ENCODE measurements at places on chromosomes 16 and 17.
A peak's percentile ranks its signal among the peaks of the same experiment; 100 is the strongest.

GRCh38 chr16:8458481-8459046 lies 131.7 kb downstream of the TMEM114 start:
- DNase-seq, result no peak

GRCh38 chr17:29589524-29590410 lies at the start of gene GIT1:
Gene GIT1, minus strand, starts transcription at chr17:29589648. Its CDS starts 270 bp downstream, at chr17:29589378.
- peak; percentile 91 for DNase-seq

- no peak for DNase-seq
These were observed 222.5 kb downstream of the FOXL1 start for GRCh38 chr16:86800894-86801293.

DNA sequence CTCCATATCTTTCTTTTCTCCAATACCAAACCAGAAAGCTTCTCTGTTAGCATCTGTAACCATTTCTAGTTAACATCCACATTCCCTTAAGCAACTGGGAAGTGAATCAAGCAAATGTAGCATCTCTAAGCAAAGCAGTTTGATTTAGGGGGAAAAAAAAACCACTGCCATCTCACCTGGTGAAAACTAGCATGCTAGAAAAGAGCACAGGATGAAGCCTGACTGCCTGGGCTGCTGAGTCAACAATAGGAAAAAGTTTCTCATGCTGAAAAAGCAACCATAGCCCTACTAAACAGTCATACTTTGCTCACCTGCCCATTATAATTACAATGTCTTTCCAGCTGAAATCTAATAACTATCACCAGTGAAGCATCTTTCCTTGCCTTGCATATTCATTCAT lies 139.3 kb downstream of the ANKFN1 start:
- DNase-seq, result peak; percentile 55

GRCh38 chr17:48565925-48566710 lies 12.0 kb downstream of the HOXB4 start:
- DNase-seq, result no peak

- no peak for DNase-seq
These were observed 81.9 kb downstream of the TUBD1 start for GRCh38 chr17:59810894-59811153.

DNA sequence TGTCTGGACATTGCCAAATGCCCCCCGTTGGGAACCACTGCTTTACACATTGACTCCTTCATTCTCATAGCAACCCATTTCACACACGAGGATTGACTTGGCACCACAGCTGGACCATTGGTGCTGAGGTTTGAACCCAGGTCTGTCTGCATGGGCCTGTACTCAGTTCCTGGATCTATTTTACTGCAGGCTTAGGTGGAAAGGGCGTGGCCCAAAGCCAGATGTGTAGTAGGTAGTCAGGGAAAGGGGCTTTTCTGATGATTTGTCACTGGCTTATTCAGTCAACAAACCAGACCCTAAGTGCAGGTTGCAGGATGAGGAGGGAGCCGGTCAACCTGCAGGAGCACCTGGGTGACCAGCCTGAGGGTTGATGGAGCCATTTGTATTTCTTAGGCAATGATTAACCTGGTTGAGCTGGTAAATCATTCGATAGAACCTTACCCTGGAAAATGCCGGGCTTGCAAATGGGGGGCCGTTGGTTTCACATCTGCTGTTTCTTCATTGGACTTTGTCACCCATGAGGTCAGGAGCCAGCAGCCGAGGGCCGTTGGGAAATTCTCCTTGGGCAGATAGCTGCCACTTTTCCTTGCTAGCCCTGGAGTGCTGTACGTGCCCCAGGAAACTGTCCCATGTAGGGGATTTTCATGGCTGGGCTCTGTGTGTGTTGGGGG lies 104.4 kb downstream of the CMIP start:
- no peak for DNase-seq

- peak; percentile 62 for DNase-seq
These were observed 25.7 kb downstream of the ARHGAP23 start for GRCh38 chr17:38453951-38454421.

DNA sequence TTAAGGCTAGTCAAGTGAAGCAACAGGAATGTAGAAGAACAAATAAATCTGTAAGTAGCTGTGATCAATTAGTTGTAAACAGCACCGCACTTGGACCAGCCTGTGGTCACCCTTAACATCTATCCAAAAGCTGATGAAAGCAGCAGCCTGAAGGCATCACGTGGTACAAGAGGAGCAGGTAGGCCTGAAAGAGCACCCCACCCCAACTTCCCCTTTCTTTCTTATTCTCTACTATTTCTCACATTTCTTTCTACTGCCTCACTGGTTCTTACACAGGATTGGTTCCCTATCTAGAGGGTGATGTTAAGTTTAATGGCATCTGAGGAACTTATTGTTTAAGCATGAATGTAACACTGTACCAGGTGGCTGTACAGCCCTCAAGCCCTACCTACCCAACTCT lies 42.6 kb upstream of the CLEC18B start:
- no peak for DNase-seq

DNA sequence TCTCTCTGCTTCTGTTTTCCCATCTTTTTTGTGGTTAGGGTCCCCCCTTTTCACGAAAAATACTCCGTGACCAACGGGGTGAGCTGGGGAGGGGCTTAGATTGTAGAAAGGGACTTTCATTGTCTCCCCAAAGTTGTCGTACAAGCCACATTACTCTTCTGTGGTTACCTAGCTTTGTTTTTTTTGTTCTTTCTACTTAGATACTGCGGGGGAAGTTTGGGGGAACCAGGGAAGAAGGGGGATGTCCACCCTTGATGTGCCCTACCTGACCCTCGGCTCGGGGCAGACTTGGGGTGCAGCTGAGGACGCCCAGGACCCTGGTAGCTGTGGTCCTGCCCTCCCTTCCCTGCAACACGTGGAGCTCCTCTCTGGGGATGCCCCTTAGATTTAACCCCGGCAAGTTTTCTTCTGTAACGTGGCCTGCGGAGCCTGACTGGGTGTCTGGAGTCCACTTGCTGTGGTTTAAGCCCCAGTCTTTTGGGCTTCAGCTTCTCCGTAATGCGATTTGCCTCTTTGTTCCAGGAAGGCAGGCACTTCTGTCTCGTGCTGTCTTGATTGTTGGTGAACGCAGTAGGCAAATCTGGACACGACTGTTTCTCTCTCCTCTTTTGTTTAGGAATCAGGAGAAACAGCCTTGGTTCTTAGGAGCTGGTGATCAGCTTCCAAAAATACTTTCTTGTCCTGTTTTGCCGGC lies 892 bp downstream of the ABCC1 start:
- peak; percentile 51 for DNase-seq

- DNase-seq, result no peak
These were observed 84.3 kb downstream of the PRKCA start for GRCh38 chr17:66386498-66387351.

- peak; percentile 71 for DNase-seq
These were observed 839 bp upstream of the METRN start for GRCh38 chr16:714079-714478.

DNA sequence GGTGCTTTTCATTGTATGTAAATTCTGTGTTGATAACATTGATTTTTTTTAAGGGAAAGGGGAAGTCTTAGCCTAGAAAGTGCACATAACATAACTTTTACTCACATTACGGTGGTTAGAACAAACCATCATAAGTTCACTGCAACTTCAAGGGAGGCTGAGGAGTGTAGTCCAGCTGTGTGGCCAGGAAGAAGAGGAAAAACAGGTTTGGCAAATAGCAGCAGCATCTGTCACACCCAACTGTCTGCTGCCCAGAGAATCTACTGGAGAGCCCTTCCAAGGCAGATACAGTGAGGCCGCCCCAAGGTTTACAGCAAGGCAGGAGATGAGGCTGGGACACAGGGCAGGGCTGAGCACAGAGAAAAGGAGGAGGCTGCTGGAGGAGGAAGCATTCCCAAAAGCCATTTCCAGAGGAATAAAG lies 60.6 kb downstream of the AIPL1 start:
- peak; percentile 61 for DNase-seq

- no peak for DNase-seq
These were observed 140.7 kb downstream of the IRX3 start for GRCh38 chr16:54145881-54146280.

GRCh38 chr17:75897160-75898019 lies 639 bp upstream of the TRIM65 start:
- DNase-seq, result no peak

GRCh38 chr16:81718637-81719036 lies 60.5 kb upstream of the PLCG2 start:
- DNase-seq, result no peak

DNA sequence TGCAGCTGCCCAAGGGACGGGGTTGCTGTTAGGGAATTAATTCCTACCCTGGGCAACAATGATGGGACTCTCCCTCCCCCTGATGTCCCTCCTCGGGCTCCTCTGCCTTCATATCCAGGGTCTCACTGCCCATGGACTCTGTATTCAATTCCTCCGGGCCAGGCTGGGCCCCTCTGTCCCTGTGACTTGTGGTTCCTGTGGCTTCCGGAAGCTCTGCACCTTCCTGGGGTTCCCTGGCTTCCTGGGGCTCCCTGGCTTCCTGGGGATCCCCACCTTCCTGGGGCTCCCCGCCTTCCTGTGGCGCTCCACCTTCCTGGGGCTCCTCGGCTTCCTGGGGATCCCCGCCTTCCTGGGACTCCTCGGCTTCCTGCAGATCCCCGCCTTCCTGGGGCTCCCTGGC lies 35.2 kb downstream of the SRL start:
- no peak for DNase-seq

DNA sequence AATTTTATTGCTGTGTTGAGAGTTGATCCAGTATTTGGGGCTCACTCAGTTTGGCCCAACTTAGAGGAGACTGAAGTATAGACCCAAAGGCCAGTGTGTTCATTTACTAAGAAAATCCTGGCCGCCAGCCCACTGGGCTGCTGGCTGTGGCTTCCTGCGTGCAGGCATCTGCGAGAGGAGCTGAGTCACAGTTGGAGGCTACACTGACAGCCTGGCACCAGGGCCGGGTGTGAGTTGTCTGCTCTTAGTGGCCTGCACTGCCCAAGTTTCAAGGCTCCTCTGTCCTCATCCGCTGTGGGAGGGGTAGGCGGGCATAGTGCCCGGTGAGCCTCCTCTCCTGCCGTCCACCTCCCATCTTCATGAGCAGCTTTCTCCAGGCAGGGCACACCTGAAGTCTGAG lies 54.2 kb downstream of the PLD6 start:
- DNase-seq, result peak; percentile 97

DNA sequence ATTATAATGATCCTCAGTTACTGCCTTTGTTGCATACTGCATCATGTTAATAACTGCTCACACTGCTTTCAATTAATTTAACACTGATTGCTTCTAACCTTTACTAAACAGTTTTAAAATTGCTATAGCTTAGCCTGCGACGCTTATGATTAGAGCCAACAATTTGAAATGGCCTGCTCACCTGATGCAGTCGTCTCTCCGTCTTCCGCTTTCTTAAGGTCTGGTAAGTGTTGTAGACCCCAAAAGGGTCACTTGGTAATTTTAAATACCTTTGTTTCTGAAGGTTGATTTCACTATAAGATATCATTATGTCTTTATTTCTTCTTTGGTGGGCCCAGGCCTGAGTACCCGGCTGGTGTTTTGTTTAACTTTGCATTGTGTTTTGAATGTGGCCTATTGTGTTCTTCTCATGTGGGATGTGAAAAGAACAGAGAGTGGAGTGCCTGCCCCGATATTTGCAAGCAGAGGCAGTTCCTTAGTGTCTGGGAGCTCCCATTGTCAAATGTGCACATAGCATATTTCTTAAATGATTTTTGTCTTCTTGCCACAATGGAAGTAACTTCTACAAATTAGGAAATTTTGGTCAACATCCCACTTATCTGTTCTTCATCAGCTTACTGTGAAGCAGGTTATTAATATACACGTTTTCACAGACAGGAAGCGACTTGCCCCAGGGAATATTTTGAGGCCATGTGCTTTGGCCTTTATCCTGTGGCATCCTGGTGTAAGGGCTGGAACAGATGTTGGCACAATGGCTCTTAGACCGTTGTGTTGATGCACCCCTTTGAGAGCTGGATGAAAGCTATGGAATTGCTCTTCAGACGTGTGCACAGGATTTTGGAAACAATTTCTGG lies 2.9 kb downstream of the PHKB start:
- no peak for DNase-seq

DNA sequence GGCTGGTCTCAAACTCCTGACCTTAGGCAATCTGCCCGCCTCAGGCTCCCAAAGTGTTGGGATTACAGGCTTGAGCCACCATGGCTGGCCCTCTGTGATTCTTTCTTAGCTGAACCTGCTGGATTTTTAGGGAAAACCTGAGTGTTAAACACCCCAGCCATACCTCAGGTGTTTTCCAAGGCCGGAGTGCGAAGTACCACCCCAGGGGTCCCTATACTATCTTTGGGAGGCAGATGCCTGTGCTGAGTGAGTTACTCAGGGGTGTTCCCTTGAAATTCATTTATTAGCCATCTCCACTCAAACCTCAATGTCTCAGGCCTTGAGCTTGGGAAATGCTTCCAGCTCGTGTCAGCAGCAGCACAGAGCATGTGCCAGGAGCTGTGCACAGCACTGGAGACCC lies 432.7 kb downstream of the SLC39A11 start:
- no peak for DNase-seq

DNA sequence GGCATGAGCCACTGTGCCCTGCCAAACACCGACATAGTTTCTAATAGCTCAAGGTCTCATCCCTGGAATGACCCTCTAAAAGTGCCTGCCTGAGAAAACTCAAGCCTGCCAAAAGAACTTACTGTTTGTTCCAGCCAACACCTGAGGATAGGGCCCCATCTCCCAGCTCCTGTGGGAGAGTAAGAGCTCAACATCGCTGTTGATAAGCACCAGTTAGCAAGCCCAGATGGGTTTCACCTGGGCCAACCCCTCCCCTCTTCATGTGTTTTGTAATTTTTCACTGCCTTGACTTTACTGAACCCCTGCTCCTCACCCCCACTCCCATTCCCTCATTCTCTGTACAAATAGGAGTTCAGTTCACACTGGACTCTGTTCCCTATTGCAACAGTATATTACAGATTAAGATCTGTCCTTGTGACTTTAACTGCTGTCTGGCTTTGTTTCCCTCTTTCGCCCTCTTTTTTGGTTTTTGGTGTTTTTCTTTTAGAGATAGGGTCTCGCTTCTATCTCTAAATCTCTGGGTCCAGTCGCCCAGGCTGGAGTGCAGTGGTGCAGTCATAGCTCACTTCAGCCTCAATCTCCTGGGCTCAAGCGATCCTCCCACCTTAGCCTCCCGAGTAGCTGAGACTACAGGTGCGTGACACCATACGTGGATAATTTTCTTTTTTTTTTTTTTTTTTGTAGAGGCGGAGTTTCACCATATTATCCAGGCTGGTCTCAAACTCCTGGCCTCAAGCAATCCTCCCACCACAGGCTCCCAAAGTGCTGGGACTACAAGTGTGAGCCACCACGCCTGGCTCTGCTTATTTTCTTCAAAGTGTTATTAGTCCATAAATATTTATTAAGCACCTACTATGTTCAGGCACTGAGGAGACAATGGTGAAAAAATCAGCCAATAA lies 12.3 kb downstream of the NUPR1 start:
- DNase-seq, result no peak

DNA sequence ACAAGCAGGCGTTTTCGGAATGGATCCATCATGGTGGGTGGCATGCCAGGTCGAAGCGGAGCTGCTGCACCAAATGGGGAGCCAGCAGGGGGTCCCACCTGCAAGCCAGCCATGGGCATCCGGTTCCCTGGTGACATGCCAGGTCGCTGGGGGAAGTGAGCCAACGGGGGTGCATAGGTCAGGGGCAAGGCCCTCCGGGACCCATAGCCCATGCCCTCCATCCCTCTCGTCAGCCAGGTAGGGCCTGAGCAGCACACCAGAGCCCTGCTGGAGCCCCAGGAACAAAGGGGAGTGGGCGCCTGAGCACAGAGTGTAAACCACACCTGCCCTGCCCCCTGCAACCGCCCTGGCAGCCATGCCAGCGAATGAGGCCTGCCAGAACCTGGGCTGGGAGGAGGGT lies 5.0 kb downstream of the SMARCD2 start:
- no peak for DNase-seq

All from ELR (cell line).